ENCODE measurements at places on chromosomes 2 and 18.

- no peak for DNase-seq
These were observed 30.8 kb downstream of the CREG2 start for GRCh38 chr2:101356521-101356920.

- peak; percentile 90 for DNase-seq
These were observed 118.3 kb upstream of the CWC22 start for GRCh38 chr2:180125245-180125962.

- DNase-seq, result no peak
These were observed 52.3 kb downstream of the CD226 start for GRCh38 chr18:69895066-69896047.

DNA sequence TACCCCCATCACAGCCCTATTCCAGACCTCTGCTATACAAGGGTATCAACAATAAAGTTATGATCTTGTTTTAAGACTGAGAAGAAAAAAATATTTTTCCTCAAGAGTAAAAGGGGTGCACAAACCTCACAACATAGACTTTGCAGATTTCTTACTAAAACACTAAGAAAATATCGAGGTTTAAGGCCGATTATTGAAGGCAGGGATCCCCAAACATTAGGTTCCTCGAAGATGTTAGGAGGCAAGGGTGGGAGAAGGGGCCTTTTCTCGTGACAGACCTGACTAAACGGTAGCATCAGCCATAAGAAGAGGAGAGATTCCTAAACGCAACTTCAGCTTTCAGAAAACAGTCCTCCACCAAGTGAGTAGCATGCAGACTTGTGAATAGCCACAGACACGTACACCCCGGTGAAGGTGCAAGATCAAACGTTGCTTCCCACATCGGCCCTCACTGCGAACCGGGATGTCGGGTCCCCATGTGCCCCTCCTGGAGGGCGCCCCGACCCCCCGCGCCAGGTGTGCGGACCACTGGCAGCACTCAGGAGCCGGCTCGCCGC lies 678 bp downstream of the PIAS2 start:
- DNase-seq, result peak; percentile 30

GRCh38 chr2:158518084-158518483 lies 61.3 kb downstream of the PKP4 start:
- DNase-seq, result peak; percentile 35

- no peak for DNase-seq
These were observed 35.6 kb upstream of the NRP2 start for GRCh38 chr2:205646680-205647079.

DNA sequence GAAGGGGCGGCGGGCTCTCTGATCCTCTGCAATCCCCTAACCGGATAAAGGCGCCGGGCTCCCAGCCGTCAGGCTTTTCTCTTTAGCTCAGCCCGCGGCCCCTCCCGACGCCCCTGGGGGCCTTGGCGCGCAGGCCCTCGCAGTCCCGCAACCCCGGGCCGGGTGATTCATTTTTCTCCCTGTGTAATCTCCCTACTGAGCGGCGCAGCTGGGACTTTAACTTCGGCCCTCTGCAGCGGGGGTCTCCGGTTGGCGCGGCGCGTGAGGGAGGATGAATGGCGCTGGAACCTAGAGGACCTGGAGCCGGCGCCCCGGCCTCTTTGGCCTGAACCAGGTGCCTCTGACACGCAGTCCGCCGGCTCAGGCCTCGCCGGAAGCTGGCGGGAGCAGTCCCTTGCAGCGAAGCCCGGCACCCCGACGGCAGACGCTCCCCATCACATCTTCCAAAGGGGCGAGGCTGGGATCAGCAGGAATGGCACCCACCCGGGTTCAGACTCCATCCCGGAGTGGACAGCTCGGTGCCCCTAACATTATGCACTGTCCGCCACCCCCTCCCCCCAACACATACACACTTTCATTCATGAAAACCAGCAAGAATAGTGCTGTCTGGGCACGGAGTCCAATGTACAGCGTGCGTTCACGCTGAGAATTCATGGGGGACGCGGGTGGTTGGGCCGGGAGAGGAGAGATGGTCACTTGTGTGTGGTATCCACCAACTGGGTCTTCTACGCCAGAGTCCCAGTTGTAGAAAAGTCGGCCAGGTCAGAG lies 1.2 kb downstream of the CNGA3 start:
- no peak for DNase-seq

DNA sequence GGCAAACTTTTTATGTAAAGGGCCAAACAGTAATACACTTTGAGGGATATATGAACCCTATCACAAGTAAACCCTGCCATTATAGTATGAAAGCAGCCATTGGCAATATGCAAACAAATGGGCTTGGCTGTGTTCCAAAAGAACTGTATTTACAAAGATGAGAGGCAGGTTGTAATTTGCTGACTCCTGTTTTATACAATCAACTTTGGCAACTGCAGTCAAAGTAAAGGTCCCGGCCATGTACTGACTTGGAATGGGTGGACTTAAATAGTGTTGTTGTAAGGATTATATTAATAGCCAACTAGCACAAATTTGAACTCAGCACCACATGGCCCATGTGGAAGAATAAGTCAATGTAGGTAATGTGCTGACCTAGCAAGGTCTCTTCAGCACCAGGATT lies 223.4 kb downstream of the WDPCP start:
- DNase-seq, result no peak

- peak; percentile 28 for DNase-seq
These were observed 58.6 kb downstream of the KCNG2 start for GRCh38 chr18:79856119-79857007.

Data from AG08395 (cell line).